ENCODE measurements at places on chromosomes 7 and 10.

DNA sequence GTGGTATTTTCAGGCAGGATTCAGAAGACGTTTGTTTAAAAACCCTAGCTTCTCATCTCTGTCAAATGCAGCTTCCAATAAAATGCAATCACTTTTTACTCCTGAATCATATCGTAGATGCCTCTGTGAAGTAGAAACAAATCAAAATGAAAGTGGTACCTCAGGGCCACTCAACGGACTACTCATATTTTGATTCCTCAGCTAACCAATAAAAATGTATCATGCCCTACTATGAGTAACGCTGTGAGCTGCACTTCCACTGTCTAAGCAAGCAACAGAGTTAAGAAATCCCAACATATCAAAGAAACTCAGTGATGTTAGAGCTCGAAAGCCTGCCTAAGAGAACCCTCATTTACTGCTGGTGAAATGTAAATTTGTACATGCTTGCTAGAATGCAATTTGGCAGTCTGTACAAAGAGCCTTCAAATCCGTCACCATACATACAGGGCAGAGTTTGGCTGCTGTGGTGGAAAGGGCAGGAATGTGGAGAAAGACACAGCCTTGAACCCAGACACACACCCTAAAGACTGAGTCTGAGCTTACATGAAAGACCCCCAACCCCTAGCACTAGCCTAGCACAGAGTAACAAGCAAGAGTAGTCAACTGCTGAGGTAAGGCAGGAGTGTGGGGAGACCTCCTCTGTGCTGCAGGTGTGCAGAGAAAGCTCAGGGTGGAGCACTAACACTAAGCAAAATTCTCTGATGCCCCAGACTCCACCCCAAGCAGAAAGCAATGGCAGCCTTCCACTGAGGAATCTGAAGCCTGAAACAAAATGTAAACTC is 151.5 kb downstream of the ANK3 start:
- peak; percentile 20 for DNase-seq

DNA sequence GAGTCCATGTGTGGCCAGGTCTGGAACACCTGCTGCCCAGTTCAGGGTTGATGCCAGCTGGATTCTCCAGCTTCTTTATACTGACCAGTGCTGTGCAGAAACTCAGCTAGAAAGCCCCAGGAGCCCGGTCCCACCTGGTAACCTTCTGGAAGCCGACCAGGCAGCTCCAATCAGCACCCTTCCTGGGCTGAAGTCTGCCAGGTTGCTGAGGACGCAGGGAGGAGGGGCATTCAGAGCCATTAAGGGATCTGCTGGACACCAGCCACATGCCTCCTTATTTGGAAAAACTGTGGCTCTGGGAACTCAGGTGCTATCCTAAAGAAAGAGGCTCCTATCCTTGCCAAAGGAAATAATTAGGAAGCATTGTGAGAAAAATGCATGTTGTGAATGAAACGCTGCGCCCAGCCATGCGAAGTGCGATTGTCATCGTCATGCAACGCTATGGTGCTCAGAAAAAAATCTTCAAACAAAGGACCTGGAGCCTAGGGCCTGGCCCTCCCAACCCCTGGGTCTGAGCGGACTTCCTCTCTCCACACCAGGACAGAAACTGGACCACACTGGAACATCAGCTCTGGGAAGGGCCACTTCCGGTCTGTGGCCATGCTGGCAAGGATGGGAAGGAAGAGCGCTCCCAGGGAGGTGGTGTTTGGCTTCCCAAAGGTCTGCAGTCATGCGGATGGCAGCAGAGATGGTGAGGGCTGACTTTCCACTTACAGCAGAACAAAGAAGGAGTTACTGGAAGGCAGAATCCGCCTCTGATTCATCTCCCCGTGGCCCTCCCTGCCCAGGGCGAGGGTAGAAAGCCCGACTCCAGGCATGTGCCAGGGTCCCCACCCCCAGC is 90.1 kb downstream of the FAM53B start:
- peak; percentile 62 for DNase-seq

GRCh38 chr10:33798754-33799153 is 464.3 kb upstream of the NRP1 start:
- no peak for DNase-seq

GRCh38 chr7:26648554-26648953 is 215.8 kb downstream of the SKAP2 start:
- no peak for DNase-seq

GRCh38 chr10:71854031-71854430 is 3.0 kb upstream of the PSAP start:
- no peak for DNase-seq

DNA sequence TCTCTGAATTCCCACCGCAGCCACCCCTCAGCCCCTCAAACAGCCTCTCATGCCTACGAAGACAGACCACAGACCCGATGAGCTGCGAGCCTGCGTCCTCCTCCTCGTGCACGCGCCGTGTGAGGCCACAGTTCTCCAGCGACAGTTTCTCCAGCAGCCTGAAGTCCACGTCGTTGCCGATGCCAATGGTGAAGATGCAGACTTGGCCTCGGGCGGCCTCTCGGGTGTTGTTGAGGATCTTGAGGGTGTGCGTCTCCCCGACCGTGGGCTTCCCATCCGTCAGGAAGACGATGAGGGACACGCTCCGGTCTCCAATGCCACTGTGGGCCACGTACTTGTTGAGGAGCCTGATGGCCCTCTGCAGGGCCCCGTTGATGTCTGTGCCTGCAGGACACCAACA is 87.1 kb downstream of the ITIH5 start:
- DNase-seq, result no peak

DNA sequence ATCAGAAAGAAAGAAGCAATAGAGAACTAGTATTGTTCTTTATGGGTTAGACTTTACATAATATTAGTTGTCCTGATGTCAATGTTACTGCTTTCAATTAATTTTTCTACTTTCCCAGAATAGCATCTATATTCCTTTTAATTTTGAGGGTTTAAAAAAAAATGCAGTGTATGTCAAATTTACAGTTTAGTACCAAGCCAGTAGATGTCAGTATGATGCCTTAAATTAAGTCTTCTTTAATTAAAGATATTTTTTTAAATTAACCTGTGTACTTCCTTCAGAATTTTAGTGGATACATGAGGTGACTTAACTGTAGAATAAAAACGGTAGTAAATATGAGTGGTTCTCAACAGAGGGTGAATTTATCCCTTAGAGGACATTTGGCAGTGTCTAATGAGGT is 35.2 kb upstream of the STOX1 start:
- no peak for DNase-seq

DNA sequence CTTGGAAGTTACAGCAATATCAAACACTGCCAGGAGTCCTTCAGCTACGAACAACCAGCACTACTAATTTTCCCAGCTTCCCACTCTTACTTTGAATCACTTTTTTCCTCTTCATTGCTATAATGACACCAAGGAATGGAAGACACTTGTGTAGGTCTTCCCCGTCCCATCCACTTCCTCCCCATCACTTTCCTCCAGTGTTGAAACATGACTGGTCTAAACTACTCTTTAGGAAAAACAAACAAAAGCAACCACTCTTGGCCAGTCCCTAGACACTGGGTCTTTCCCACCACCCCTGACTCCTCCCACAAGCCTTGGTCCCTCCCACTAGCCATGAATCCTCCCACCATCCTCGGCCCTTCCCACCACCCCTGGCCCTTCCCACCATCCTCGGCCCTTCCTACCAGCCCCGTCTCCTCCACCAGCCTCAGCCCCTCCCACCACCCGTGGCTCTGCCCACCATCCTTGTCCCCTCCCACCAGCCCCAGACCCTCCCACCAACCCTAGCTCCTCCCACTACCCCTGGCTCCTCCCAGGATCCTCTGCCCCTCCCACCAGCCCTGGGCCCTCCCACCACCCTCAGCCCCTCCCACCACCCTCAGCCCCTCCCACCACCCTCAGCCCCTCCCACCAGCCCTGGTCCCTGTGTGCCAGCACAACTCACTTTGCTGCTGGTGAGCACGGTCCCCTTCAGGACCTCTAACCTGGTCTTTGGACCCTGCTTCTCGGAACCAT is 68.5 kb downstream of the CXCL12 start:
- no peak for DNase-seq

DNA sequence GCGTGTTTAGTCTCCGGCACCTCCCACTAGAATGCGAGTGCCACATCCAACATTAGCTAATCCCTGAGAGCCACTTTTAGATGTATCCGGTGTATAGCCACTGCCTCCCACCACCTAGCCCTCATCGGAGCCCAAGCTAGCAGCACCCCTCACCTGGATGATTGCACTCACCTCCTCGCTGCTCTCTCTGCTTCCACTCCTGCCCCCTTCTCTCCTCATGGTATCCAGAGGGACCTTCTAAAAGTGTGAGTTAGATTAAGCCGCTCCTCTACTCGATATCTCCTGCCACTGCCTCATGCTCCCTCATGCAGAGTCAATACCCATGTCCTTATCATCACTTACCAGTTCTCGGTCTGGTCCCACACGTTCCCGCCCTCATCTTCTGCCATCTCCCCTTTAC is 125.3 kb downstream of the RAB11FIP2 start:
- DNase-seq, result no peak

DNA sequence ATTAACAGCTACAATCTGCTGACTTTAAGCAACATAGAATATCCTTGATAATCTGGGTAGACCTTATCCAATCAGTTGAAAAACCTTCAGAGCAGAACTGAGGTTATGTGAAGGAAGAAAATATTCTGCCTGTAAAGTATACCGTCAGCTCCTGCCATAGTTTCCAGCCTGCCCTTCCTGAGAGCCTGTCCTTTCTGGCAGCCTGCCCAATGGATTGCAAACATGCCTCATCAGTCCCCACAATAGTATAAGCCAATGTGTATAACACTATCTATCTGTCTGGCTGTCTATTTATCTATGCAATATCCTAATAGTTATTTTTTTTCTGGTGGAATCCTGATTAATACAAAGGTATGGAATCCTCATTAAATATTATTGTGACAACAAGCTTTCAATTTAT is 489.2 kb upstream of the KCND2 start:
- peak; percentile 55 for DNase-seq

GRCh38 chr7:90584378-90584777 is 11.7 kb upstream of the CDK14 start:
- no peak for DNase-seq

- no peak for DNase-seq
Measured at GRCh38 chr10:14476641-14477407, 146.1 kb upstream of the FRMD4A start.
